ENCODE measurements at places on chromosomes 3 and 15.

- DNase-seq, result no peak
These were observed 772.9 kb downstream of the DIPK2A start for GRCh38 chr3:144744473-144744872.

DNA sequence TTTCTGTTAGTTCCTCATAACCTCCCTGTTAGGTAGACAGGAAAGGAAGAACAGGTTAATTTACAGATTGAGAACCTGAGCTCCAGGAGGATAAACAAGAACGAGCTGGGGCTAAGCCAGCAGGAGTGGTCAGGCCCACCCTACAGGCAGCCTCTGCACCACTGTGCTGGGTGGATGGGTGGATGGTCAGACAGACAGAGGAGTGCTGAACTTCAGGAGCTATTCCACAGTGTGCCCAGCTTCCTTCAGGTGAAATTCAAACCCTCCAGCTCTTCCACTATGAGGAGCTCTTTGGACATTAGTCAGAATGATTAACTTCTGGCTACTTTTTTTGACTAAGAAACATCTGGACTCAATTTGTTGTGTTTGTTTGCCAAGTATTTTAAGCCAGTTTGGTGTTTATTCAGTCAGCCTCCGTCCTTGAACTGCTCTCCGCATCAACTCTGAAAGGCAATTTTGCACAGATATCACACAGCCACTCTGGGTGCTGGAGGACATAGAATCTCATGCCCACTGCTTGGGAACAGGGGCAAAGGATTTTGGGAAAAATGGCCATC lies 361.9 kb downstream of the CLSTN2 start:
- DNase-seq, result peak; percentile 24

- no peak for DNase-seq
These were observed 28.7 kb downstream of the ZIC4 start for GRCh38 chr3:147377412-147378367.

DNA sequence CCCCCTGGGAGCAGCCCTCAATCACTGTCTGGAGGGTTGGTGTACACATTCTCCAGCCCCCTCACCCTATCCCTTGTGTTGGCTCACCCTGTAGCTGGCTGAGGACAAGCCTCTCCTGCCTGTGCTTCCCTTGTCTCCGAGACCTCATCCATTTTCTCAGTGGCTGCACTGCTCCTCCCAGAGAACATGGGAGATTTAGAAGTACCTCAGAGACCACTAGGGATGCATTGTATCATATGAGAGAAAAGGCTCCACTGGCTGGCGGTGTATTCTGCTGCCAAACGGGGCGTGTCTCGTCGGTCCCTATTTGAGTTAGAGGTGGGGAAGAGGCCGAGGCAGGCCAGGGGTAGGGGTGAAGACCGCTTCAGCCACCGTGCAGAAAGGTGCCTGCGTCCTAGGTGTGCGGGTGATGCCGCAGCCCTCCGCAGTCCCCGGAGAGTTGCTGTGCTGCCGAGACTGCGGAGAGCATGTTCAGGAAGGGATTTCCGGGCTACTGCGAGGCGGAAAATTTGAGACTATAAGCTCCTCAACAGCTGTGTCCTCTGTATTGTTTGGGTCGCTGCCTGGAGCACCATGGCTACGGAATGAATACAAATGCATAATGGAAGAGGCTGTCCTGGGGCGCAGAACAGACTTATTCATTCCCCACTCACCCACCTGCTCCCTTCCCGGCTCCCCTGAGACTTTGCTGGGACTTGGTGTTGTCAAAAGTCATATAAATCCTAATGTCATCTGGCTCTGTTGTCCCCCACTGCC lies 43.8 kb downstream of the SPSB4 start:
- no peak for DNase-seq

DNA sequence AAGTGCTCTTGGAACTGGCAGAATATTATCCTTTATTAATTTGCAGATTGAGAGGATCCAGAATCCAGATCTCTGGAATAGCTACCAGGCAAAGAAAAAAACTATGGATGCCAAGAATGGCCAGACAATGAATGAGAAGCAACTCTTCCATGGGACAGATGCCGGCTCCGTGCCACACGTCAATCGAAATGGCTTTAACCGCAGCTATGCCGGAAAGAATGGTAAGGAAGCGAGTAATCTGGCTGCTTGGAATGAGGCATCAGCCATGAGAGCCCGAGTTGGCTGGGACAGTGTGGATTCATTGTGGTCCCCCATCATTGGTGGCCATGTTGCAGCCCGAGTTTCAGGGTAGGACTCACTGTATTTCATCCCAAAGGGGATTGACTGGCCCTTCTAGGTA lies 47.1 kb downstream of the PARP14 start:
- DNase-seq, result no peak

DNA sequence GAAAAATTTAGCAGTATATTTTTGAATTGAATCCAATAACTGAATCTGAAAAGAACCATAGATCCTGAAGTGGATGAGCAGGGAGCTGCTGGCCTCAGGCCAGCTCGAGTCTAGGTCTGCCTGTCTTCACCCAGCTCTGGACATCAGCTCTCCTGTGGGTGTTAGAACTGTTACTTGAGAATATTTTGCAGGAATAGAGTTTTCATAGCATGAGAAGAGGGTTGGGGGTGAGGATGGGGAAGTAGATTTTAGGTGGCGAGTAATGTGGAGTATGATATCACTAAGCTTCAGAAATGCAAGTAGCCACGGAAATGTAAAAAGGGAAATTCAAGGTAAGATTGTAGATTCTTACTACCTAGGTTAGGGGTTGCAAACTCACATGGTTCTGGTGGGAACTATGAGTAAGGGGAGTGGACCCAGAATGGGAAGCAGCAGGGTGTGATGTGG lies 6.2 kb downstream of the RAB8B start:
- no peak for DNase-seq

DNA sequence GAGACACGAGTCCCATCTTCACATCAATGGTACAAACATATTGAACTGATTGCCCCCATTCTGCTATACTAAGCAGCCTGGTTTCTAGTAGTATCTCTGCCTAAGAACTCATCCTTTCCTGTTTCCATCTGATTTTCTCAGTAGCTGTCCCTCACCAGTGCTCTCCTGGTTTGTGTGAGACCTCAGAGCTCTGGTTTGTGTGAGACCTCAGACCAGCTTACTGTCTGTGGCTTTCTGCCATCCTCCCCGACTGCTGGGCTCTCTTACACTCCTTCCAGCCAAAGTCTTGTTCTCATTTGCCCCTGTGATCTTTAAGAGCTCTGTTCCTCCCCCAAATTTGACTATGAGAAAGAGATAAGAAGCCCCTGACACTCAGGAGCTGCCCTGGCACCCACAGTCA lies 41.1 kb upstream of the NEDD4 start:
- no peak for DNase-seq

GRCh38 chr15:36954486-36954885 lies 145.9 kb downstream of the MEIS2 start:
- DNase-seq, result no peak

DNA sequence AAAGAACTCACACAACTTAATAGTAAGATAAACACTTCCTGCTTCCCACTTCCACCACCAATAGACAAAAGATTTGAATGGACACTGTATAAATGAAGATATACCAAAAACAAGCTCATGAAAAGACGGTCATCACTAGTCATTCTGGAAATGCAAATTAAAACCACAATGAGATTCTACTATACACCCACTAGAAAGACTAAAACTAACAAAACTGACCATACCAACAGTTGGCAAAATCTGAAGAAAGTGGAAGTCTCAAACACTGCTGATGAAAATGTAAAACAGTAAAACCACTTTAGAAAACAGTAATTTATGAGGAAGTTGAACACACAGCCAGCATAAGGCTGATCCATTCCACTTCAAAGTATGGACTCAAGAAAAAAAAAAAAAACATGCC lies 35.6 kb upstream of the CD96 start:
- no peak for DNase-seq

DNA sequence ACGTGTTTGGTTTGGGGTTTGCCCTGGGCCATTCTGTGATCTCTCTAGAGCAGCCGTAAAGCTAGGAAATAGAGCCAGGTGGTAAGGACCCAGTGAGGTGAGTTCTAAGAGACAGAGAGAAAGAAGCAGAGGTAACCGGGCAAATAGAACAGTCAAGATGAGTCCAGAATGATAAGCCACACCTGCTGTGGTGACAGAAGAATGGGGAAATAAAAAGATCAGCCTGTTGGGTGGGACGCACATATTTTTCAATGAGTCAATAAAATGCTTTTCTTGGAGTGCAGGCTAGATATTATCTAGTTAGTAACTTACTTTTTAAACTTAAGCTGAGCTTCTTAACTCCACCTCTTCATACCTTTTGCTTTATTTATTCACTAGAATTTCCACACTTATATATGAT lies 135.0 kb downstream of the NFKBIZ start:
- no peak for DNase-seq

GRCh38 chr3:72738752-72739530 lies 109.3 kb downstream of the SHQ1 start:
- DNase-seq, result no peak

GRCh38 chr15:92889390-92890107 lies 10.6 kb upstream of the CHD2 start:
- DNase-seq, result no peak

GRCh38 chr15:40767838-40768500 lies 1.8 kb upstream of the C15orf62 start:
- DNase-seq, result no peak

DNA sequence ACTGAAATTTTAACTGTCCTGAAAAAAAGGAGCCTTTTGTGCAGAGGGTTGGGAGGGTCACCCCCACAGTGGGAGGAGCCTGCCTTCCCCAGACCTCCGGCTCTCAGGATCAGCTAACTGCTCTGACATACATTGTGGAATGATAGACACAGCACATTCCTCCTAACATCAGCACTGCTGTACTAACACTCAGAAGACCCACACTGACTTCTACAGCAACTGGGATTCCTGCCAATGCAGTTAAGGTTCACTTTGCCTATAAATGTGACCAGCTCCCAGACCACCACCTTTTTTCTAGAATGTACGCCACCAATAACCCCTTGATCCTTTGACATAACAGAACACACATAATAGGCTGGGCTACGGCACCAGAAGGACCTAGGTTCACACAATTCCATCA lies 3.2 kb downstream of the CPEB1 start:
- DNase-seq, result no peak

- DNase-seq, result no peak
These were observed 284.5 kb downstream of the ZNF385D start for GRCh38 chr3:21466476-21466875.

DNA sequence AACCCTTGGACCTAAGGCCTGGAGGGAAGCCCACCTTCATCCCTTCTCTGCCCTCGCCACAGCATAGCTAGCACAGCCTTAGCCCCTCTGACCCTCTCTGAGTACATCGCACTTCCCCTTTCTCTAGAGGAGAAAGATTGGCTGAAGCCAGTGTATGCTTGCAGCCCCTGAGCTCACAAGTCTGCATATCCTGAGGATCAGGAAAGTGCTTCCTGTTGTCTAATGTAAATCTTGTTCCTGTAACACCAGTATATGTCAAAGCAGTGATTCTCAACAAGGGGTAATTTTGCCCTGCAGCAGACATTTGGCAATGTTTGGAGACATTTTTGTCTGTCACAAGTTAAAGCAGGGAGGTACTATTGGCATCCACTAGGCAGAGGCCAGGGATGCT lies 2.2 kb upstream of the PRKCD start:
- DNase-seq, result no peak

- DNase-seq, result no peak
These were observed 34.6 kb downstream of the COPS2 start for GRCh38 chr15:49120832-49121231.

GRCh38 chr3:57079474-57079831 lies 19.0 kb downstream of the SPATA12 start:
- no peak for DNase-seq

- DNase-seq, result no peak
These were observed 12.3 kb downstream of the FBXL22 start for GRCh38 chr15:63609448-63609847.

DNA sequence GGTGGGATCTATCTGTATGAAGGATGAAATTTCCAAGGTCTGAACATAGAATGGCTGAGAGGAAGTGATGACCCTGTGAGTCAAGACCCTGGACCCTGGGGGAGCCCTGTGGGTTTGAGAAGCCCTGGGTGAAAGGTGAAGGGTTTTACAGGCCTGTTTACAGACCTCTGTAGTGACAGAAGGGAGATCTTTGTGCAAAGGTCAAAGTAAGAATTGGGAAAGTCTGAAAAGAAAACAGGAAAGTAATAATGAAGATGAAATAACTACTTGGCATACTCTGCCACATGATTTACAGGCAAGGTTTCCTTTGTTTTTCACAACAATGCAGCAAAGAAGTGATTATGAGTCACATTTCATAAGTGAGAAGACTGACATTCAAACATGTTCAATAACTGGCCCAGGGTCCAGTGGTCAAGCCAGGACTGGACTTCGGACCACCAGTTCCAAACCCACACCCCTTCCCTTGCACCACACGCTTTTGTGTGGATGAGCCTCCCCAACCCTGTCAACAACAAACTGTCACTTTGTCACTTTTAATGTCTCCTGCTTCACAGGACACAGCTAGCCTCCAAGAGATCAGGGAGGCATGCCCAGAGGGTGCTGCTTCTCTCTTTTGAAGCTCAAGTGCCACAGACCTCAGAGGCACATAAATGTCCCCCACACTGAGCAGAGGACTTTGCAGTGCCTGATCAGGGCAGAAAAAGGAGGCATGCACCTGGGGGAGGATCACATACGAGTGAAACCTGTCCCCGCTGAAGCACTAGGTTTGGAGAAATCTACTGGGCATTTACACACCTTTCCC lies 21.5 kb downstream of the CD86 start:
- no peak for DNase-seq

GRCh38 chr3:100982710-100983109 lies 10.5 kb downstream of the ABI3BP start:
- peak; percentile 34 for DNase-seq

DNA sequence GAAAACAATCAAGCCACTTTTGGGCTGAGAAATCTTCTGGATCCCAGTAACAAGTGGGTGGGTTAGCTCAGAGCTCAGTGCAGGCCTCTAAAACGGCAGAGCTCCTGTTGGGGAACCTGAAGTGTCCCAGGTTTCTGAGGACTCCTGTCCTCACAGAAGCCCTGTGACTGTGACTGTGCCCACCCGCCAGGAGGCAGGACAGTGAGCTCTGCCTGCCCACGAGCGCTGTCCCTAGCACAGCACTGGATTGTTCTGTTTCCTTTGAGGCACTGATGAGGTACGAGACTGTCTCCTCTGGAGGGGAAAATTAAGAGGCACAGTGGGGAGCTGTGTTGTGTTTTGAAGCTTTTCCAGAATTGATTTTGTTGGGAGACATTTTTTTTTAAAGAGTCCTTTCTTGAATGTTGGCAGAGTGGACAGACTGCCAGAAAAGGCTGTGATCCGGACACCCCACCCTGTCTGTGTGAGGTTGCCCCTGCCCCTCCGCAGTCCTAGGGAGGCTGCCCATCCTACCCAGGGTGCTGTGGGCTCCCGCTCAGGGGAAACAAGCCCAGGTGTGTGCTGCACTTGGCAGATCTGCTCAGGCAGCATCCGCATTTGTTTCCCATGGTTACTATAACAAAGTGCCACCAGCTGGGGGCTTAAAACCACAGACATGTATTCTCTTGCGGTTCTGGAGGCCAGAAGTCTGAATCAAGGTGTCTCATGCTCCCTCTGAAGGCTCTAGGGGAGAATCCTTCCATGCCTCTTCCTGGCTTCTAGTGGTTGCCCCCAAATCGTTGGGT lies 66.6 kb upstream of the LARS2 start:
- DNase-seq, result no peak

Measured in AG09309 (cell line).